ENCODE measurements at places on chromosomes 12 and 14.

GRCh38 chr12:44835641-44836379 is 40.3 kb downstream of the NELL2 start:
- no peak for DNase-seq

DNA sequence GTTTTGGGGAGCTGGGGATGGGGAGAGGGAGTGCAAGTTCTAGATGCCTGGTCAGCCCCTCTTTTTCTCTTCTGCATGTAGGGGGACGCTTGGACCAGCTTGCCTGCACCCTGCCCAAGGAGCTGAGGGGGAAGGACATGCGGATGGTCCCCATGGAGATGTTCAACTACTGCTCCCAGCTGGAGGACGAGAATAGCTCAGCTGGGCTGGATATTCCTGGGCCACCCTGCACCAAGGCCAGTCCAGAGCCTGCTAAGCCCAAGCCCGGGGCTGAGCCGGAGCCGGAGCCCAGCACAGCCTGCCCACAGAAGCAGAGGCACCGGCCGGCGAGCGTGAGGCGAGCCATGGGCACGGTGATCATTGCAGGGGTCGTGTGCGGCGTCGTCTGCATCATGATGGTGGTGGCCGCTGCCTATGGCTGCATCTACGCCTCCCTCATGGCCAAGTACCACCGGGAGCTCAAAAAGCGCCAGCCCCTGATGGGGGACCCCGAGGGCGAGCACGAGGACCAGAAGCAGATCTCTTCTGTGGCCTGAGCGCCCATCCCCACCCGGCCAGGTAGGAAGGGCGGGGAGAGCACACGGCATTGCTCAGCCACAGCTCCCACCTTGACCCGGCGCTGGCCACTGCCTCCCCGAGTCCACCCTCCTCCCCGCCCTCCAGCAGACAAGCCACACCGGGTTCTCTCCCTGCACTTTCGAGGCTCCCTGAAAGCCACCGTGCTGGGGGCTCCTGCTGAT is 14.0 kb downstream of the LRTM2 start:
- DNase-seq = no peak

GRCh38 chr12:41344776-41345470 is 156.8 kb downstream of the PDZRN4 start:
- no peak for DNase-seq

- peak; percentile 11 for DNase-seq
Measured at GRCh38 chr12:4356041-4356327, 23.5 kb downstream of the FGF23 start.

GRCh38 chr14:74952697-74953484 is 2.5 kb downstream of the PGF start:
- DNase-seq = no peak

DNA sequence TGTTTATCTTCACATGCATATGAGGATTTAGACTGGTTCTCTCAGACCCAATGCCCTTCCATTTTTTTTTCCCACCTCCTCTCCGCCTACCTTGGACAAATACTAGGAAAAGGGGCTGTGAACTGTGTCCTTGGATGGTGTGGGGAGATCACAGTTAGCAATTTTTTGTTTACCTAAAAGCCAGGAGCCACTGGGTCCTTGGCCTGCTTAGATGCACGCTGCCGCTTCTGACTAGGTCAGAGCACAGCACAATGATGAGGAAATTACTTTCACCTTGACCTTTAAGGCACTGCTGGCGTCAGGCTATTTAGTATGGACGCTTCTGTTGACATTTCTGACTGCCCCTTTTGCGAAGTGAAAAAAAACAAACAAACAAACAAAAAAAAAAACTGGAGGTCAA is 1.9 kb downstream of the CCDC38 start:
- no peak for DNase-seq

DNA sequence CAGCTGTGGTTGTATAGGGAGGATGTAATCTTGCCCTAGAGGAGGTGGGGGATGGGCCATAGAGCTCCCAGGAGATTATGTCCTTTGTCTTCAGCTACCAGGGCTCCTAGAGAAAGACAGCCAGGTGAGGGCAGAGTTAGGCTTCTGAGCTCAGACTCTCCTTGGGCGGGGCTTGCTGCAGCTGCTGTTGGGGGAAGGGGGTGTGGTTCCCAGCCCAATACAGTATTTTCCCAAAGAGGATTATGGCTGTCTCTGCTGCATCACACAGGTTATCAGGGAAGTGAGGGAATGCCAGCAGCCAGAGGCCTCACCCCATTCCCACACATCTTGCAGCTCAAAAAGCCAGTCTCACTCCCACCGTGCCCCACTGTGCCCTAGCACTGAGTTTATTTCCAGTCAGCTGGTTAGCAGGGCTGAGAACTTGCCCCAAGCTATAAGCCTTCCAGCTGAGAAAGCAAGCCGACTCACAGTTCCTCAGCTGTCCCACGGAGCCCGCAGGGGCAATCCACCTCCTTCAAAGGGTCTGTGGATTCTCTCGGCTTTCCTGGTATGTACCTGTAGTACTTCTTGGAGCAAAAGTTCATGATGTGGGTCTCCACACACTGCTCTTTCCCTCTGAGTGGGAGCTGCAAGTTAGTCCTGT is 217.3 kb upstream of the CPNE8 start:
- no peak for DNase-seq

- no peak for DNase-seq
Measured at GRCh38 chr12:100795174-100795799, 711 bp downstream of the ANO4 start.

DNA sequence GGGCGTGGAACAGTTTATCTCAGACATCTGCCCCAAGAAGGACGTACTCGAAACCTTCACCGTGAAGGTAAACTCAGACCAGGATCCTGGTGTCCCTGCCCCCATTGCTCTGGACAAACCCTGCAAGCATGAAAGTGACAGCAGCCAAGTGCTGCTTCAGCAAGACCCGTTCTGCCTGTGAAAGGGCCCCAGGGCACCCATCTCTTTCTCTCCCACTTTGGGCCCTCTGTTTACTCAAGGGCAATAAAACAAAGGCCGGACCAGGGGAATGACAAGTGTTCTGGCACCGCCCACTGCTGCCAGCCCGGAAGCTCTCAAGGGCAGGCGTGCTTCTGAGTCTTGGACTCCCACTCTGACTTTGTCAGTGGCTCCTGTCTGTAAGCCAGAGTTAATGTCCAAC is 35.3 kb downstream of the CD9 start:
- DNase-seq = no peak

GRCh38 chr12:109052097-109052413 is 321 bp upstream of the USP30 start:
- DNase-seq = no peak

DNA sequence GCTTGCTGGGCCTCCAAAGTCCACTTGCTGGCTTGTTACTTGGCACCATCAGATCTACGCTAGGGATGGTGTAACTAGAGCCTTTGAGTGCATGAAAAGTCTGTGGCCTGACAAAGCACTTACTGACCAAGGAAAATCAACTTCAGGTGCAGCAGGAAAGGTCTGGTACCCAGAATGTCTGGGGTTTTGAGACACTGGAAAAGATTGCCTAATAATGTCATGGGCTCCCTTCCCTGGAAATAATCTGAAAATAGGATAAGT is 106.7 kb downstream of the ZFP36L1 start:
- DNase-seq = no peak

DNA sequence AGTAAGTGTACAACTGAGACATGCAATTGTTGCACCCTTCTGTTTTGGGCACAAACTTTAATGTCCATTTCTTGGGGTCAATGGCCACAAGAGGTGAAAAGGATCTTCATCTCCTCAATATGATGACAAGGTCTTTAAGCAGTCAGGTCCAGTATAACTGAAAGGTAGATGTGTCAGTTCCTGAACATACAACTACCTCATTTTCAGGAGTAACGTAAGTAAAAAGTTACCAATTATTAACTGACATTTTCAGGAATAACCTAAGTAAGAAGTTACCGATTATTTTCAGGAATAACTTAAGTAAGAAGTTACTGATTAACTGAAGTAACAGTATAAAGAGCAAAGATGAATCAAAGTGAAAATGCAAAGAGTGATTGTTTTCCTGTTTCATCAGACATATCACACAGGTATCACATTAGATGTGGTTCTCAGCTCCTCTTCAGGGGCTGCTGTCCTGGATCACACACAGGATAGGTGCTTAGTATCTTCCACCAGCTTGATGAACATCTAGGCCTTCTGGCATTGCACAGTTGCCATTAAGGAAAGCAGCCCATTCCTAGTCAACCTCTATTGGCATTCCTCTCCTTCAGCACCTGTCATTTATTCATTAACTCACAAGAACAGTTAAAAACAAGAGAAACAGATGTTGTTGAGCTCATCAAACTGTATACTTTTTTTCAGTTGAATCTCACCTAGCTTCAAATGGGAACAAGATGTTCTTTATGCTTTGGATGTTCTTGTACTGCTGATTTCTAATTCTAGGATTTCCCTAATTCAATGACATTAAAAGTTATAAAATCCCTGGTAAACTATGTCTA is 200.0 kb downstream of the FOXG1 start:
- no peak for DNase-seq

DNA sequence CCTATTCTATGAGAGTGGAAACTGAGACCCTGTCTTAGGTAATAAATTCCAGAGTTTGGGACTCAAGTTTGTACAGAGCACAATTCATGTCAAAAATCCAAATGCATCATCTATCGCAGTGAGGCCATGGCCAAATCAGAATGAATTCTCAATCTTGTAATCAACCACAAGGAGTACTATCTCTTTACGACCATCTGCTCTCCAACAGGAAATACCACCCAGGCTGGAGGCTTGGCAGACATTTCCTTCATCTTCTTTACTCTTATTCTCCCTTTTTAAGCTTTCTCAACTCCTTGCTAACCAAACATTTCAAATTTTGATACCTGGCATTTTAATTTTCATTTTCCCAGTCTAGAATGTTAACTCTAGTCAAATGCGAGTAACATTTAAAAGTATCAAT is 32.7 kb upstream of the RNU6-7 start:
- no peak for DNase-seq

DNA sequence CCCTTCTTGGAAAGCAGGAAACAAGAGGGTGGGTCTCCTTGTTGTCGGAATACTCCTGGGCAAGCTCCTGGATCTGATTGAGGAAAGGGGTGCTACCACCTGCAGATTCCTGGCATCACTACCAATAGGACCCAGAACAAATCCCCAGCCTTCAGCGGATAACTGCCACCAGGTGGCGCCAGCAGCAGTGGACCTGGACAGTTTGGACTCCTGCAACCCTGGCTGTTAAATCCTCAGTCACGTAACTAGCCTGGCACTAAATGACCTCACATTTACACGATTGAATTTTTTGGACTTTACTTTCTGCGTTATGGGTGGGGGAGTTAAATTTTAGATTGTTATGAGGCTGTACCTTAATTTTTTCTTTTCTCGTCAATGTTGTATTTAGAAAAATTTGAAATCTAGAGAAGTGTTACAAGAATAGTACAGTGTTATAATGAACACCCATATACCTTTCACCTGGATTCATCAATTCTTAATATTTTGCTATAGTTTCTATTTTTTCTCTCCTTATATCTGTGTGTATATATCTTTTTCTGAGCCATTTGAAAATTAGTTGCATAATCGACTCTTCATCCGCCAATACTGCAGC is 95.6 kb downstream of the GAS2L3 start:
- DNase-seq = peak; percentile 24

GRCh38 chr12:53677016-53677799 is 1.3 kb upstream of the ATP5MC2 start:
- no peak for DNase-seq

DNA sequence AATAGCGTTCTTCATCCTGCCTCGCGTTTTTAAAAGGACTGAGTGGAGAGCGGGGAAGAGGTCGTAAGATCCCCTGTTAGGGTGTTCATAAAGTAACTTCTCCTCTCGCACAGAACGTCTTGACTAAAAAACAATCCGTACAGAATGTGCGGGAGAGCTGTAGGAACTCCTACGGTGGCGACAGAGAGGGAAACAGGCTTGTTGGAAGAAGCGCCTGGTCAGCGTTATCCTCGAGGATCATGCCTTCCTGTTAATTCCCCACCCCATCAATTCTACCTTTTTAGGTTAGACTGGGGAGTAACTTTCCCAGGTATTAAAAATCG is 399 bp upstream of the WASHC4 start:
- DNase-seq = no peak

DNA sequence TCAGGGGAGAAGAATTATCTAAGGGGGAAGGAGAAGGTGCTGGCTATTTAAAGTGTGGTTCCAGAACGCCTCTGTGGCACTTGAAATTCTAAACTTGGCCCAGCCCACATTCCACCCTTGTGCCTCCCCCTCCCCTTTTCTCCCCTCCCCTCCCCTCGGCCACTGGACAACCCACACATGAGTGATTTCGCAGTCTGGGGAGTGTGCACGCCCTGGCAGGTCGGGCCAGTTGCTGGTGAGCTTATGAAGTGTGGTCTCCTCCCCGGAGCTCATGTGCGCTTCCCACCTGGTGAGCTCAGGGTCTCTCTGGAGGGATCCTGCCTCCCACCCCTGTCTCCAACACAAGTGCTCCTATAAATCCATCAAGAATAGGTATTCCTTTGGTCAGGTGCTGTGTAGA is at the start of gene SLC6A13:
TSS of gene SLC6A13 (minus strand) at position 20 of the 400 bp plus-strand sequence. CDS start 2,784 bp downstream, outside the sequence.
- no peak for DNase-seq

GRCh38 chr12:95784915-95785314 is 5.6 kb downstream of the NTN4 start:
- DNase-seq = no peak

GRCh38 chr14:24312736-24313507 is 1.6 kb downstream of the LTB4R start:
- no peak for DNase-seq

DNA sequence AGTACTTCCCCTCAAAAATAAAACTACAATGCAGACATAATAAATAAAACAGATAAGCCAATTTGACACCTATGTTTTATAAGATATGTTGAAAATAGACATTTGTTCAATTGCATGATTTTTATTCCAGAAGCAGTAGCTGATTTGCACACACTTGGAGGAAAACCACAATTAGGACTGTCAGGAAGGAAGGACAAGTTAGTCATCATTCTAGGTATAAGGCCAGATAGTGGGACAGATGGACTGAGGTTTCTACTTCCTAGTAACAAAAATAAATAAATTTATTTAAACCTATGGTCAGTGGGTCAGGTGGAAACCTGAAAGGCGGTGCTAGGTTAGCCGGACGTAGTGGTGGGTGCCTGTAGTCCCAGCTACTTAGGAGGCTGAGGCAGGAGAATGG is 141.8 kb upstream of the RASSF8 start:
- no peak for DNase-seq

- DNase-seq = no peak
Measured at GRCh38 chr12:104568935-104569334, 112.2 kb downstream of the CHST11 start.

- no peak for DNase-seq
Measured at GRCh38 chr12:119630962-119631550, 36.9 kb upstream of the PRKAB1 start.

- DNase-seq = no peak
Measured at GRCh38 chr12:40473962-40474361, 218.3 kb upstream of the CNTN1 start.

GRCh38 chr12:89072294-89073026 is 279.8 kb downstream of the DUSP6 start:
- no peak for DNase-seq

DNA sequence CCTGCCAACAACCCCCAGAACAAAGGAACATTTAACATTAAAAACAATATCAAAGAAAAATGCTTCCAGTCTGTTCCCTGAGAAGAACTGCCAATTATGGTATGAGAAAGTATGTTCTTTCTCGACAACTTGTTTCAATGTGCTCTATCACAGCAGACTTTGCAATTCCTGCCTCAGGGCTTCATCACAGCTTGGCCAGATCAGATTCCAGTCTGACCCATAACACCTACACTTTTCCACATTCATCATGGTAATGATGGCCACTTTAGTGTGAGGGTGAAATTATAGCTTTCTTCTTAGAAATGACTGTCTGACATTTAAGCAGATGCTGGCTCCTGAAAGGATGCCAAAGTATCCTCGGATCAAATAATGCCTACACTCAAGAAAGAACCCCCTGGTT is 17.0 kb downstream of the NEK9 start:
- DNase-seq = no peak

- DNase-seq = no peak
Measured at GRCh38 chr12:86196465-86196864, 59.7 kb downstream of the MGAT4C start.
